ENCODE measurements at places on chromosomes 2 and 18.

DNA sequence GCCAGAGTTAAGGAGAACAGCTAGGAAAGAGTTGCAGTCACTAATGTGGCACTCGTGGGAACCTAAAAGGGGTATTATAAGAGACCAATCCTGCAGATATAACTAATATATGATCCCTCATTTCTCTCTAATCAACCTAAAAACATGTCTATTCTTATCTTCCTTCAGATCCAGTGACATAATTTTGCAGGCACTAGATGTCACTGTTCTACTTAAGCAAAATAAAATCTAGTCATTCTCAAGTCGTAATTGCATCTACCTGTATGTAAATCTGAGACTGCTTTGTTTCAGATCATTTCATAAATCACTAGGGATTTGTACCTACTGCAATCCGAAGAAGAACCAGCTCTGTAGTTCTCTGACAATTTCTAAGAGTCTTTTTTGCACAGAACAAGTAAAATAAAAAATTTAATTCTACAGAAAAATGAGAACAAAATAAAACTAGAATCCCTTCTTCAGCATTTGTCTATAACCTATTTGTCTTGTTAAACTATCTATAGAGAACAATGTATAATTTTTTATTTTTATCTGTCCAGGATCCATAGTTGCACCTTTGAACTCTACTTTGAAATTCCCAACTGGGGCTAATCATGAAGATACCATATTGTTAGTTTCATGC, 56.5 kb upstream of the ERBB4 start:
- no peak for DNase-seq

DNA sequence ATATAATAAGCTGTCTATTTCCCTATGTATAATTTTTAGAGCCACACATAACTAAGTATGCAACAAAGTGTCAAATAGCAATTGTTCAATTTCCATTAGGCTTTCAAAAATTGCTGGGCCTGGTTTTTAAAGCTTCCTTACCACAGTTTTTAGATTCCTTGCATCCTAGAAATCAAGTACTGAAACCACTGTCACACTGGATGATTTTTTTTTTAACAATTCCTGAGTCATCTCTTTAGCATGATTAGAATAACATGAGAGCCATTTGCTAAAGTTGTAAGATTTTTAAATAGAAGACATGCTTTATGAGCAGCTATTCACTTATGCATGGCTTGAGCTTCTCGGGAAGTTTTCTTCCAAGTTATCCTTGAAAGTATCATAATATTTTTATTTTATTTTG, 319.5 kb upstream of the NXPH2 start:
- DNase-seq = no peak

- DNase-seq = no peak
Measured at GRCh38 chr2:187307606-187308005, 140.4 kb downstream of the CALCRL start.

- no peak for DNase-seq
Measured at GRCh38 chr2:154850532-154850931, 152.0 kb downstream of the KCNJ3 start.

Data from T-helper 9 cell (primary cell).